ENCODE measurements at places on chromosomes 3 and 15. TPM values are rescaled to one million over a fixed set of nuclear protein-coding genes. Genes with fewer than 3 reads are reported as not detected.

The TLE3 gene
- 65.4 TPM for total RNA-seq

- no peak for DNase-seq
- no peaks in the 10 kb centered on the region for H3K4me1 ChIP-seq
- no peak overlapping the region for H3K27ac ChIP-seq
- H3K27me3 ChIP-seq = no peaks in the 10 kb centered on the region
- H3K4me3 ChIP-seq = no peak overlapping the region
- no peaks in the 10 kb centered on the region for H3K36me3 ChIP-seq
Observed at GRCh38 chr3:179297971-179298725, 24.7 kb upstream of the ZNF639 start.

DNA sequence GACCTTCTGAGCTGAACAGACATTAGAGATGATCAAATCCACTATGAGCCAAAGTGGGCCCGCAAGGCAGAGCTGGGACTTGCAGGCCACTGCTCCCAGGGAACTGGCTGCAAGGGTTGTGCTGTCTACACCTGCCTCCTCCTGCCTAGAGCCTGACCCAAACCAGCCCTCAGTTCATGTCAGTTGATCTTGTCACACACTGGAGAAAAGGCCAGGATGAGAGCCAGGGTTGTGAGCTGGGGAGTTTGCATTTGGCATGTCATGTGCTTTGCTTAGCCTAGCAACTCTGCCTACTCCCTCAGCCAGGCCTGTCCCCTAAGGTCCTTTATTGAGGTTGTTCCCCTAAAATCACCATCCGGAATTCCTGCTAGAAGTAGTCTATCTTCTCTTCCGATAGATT, 67.8 kb downstream of the RAB11A start:
- no peaks in the 10 kb centered on the region for H3K27me3 ChIP-seq
- no peaks in the 10 kb centered on the region for H3K4me1 ChIP-seq
- H3K36me3 ChIP-seq = no peaks in the 10 kb centered on the region

DNA sequence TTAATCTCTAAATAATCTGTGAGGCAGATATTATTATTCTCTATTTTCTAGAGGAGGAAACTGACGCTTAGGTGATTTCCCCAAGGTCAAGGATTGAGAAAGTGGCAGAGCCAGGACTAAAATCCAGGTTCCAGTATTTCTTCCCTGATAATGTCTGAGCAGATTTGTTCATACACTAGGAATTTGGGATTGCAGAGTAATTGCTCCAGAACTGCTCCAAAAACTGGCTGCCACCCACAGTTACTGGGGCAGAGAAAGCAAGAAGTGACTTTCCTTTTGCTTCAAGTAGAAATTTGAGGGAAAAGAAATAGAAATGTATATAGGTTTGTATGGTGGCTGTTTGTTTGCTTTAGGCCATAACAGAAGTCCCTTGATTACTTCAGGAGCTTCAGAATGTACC, 60.6 kb downstream of the SLC12A8 start:
- no peaks in the 10 kb centered on the region for H3K27me3 ChIP-seq
- H3K36me3 ChIP-seq = no peaks in the 10 kb centered on the region
- no peaks in the 10 kb centered on the region for H3K4me1 ChIP-seq

GRCh38 chr3:7697548-7697947, 804.1 kb upstream of the LMCD1 start:
- no peak overlapping the region for H3K4me3 ChIP-seq
- H3K4me1 ChIP-seq = no peaks in the 10 kb centered on the region
- H3K36me3 ChIP-seq = no peaks in the 10 kb centered on the region
- H3K27ac ChIP-seq = no peak overlapping the region

DNA sequence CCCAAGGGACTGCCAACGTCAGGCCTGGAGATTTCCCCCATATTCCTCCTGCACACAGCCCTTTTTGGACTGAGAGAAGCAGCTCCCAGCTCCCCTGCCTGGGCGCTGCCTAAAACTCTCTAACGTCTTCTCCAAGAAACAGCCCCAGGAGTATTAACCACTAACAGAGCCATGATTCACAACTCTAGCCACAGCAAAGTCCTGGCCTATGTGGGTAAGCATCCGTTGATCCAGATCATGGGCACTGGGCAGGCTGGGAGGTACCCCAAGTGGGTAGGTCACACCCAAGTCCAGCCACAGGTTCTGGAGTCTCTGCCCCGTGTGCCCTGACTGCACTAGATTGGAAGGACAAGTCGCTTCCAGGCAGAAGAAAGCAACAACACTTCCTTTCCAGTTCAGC, 31.9 kb downstream of the NBEAL2 start:
- no peaks in the 10 kb centered on the region for H3K4me1 ChIP-seq
- H3K27me3 ChIP-seq = no peaks in the 10 kb centered on the region
- H3K4me3 ChIP-seq = no peak overlapping the region

- H3K4me3 ChIP-seq = no peak overlapping the region
- H3K27me3 ChIP-seq = no peaks in the 10 kb centered on the region
- no peak for DNase-seq
- no peaks in the 10 kb centered on the region for H3K36me3 ChIP-seq
- no peaks in the 10 kb centered on the region for H3K4me1 ChIP-seq
Observed at GRCh38 chr3:45676325-45677032, 12.7 kb upstream of the SACM1L start.

All from colonic mucosa (tissue), 4 donors.